ENCODE measurements at places on chromosomes 5 and 9.
A peak's percentile ranks its signal among the peaks of the same experiment; 100 is the strongest.

DNA sequence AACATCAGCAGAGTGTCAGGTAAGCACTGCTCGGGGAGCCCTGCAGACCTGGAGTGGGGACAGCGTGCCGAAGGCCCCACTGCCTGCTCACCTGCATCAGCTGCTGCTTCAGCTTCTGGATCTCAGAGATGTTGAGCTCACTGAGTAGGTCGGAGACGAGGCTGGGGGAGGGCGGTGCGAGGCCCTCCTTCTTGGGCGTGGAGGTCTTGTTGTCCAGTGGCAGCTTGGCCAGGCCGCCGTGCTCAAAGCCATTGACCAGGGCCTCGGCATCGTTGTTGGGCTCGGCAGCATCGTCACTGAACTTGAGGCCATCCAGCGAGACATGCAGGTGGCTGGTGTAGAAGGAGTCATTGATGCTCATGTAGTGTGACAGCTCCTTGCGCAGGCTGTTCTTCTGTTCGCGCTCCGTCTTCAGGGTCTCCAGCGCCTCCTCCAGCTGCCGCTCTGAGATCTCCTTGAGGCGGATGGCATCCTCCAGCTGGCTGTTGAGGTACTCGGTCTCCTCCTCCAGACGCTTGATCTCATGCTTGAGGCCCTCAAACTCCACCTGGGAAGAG is 44.3 kb downstream of the BICD2 start:
- no peak for DNase-seq

DNA sequence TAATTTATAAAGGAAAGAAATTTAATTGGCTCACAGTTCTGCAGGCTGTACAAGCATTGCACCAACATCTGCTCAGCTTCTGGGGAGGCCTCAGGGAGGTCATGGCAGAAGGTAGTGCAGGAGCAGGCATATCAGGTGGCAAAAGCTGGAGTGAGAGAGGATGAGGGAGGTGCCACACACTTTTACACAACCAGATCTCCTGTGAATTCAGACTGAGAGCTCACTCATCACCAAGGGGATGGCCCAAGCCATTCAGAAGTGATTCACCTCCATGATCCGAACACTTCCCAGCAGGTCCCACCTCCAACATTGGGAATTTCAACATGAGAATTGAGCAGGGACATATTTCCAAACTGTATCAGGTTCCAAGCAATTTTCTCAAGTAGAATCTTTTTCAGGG is 84.7 kb upstream of the BRINP1 start:
- DNase-seq, result peak; percentile 30

- DNase-seq, result no peak
These were observed 17.0 kb upstream of the WWC1 start for GRCh38 chr5:168274406-168274805.

DNA sequence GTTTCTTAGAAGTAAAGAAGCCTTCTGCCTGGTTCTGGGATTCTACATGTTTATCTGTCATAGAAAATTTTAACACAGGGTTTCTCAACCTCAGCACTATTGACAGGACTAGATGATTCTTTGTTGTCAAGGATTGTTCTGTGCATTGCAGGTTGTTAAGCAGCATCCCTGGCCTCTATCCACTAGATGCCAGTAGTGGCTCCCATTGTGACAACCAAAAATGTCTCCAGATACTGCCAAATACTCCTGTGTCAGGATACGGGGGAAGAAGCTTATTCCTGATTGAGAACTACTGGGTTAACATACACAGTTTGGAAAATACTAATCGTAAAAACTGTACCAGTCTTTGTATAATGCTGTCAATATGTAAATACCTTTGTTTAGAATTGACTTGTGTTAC is 167.1 kb downstream of the NIPBL start:
- DNase-seq, result no peak

DNA sequence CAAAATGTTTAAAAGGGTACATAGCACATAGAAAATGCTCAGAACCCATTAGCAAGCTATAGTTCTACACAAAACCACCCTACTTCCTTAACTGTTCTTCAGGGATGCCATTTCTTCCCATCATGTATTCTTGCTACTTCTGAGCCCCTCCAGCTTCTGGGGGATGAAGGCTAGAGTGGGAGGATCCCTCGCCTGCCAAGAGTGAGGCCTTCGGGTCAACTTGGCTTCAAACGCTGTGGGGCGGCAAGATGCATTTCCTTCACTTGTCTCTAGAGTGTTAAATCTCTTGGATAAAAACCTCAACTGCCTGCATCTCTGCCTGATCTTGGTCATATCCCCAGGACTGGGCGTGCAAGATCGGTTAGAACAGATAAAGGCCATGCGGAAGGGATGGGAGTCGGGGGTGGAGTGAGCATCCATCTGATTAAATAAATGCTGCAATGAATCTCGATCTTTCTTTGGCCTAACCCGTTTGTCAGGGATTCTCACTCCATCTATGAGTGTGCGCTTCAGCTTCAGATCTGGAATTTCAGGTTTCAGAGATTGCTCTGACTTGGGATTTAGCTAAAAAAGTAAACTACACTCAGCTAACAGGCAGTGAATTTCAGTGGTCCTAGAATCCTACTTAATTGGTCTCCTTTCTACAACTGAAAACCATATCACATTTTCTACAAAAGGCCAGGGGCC is 118.0 kb upstream of the PANK3 start:
- no peak for DNase-seq

DNA sequence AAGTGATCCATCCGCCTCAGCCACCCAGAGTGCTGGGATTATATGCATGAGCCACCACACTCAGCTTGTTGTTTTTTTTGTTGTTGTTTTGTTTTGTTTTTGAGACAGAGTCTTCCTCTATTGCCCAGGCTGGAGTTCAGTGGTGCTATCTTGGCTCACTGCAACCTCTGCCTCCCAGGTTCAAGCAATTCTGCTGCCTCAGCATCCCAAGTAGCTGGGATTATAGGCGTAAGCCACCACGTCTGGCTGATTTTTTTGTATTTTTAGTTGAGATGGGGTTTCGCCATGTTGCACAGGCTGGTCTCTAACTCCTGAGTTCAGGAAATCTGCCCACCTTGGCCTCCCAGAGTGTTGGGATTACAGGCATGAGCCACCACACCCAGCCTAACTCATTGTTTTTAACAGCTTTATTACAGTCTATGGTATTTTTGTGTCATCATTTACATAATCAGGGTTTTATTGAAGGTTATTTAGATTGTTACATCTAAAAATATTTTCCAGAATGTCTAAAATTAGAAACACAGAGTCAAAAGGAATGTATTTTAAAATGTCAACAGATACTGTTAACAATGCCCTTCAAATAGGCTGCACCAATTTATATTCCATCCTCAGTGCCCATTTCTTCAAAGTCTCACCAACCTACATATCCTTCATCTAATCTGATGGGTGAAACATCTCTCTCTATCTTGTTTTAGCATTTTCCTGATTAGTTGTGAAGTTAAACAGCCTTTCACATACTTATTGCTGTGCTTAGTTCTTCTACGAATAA is 18.6 kb downstream of the KIF3A start:
- DNase-seq, result no peak

- DNase-seq, result no peak
These were observed 113.0 kb downstream of the SMARCA2 start for GRCh38 chr9:2128141-2128540.

DNA sequence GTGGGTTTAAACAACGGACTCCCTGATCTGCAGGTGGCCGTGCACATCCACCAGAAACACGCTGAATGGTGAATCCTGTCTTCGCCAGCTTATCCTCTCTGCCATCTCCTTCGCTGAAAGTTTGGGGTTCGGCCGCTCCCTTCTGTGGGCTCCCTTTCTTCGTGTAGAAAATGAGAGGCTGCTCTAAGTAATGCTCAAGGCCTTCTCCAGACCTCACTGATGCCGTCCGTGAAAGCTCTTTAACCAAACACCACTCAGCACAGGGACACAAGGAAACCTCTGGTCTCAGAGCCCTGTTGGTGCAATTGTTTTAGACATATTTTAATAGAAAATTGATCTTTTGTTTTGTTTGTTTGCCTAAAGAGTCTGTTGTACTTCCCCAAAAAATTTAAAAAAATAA is 596.5 kb downstream of the IRX1 start:
- no peak for DNase-seq

DNA sequence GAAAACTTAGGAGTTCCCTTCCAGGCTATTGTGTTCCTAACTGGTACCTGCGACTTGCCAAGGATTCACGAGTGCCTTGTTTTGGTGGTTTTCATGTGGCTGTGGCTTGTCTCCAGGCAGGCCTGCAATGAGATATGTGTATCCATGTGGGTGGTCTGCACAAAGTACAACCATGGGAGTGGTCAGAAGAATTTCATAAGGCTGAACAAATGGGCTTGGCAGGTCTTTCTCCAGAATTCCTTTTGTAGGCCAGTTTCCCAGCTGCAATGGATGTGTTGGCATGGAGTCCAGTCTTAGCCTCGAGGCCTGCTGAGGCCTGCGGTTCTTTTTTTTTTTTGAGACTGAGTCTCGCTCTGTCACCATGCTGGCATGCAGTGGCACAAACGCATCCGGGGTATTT is 28.8 kb upstream of the MELK start:
- DNase-seq, result peak; percentile 37

GRCh38 chr9:33133186-33133585 is 34.0 kb downstream of the B4GALT1 start:
- peak; percentile 42 for DNase-seq

- DNase-seq, result no peak
These were observed 18.0 kb downstream of the IL5 start for GRCh38 chr5:132525299-132525724.

GRCh38 chr5:39656600-39656999 is 231.8 kb upstream of the DAB2 start:
- DNase-seq, result no peak

Data from fibroblast of mammary gland (primary cell).